ENCODE measurements at places on chromosomes 7 and 10.

GRCh38 chr10:91214911-91215310, 5.6 kb upstream of the PCGF5 start:
- DNase-seq: no peak

GRCh38 chr10:99779335-99779734, 3.1 kb upstream of the ABCC2 start:
- DNase-seq: no peak

DNA sequence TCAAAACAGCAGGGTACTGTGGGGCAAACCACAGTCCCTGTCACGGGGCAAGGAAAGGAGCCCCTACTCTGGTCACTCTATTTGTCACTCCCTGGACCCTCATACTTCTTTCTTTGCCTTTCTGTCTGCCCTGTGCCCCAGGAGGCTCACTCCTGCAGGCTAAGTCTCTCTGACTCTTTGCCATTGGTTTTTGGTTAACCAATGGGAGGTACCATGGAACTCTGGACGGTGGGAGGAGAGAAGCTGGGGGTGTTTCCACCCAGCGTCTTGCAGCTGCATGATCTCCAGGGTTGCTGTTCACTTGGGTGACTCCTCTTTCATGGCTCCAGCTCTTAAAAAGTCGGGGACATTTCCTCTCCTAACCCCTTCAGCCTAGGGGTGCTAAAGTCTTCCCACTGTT, 15.4 kb upstream of the EIF5AL1 start:
- DNase-seq: no peak

GRCh38 chr7:108584211-108584610, 14.5 kb downstream of the DNAJB9 start:
- DNase-seq: no peak

- DNase-seq: peak; percentile 91
Measured at GRCh38 chr7:135170274-135170997, at the start of gene CYREN. TSS of gene CYREN (minus strand) at chr7:135170707. CDS start at chr7:135168922, 1,785 bp downstream.

GRCh38 chr7:100093054-100093453, 4.3 kb downstream of the COPS6 start:
- no peak for DNase-seq

DNA sequence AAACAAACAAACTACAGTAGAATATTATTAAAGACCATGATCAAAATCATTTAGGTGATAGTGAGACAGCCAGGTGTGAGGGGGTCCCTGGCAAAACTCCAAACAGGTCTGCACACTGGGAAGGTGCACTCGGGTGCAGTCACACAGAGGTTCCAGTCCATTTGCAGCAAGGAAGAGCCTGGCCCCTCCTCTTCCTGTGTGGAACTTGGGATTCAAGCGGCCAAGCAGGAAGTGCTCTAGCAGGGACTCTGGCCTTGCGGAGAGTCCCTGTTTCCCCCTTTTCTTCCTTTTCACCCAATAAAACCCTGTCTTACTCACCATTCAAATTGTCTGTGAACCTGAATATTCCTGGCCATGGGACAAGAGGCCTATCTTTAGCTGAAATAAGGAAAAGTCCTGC, 181.8 kb downstream of the LRRTM3 start:
- no peak for DNase-seq

- no peak for DNase-seq
Measured at GRCh38 chr10:87829986-87830729, 12.1 kb upstream of the ATAD1 start.

GRCh38 chr10:109977382-109977806, 30.4 kb upstream of the ADD3 start:
- DNase-seq: no peak

DNA sequence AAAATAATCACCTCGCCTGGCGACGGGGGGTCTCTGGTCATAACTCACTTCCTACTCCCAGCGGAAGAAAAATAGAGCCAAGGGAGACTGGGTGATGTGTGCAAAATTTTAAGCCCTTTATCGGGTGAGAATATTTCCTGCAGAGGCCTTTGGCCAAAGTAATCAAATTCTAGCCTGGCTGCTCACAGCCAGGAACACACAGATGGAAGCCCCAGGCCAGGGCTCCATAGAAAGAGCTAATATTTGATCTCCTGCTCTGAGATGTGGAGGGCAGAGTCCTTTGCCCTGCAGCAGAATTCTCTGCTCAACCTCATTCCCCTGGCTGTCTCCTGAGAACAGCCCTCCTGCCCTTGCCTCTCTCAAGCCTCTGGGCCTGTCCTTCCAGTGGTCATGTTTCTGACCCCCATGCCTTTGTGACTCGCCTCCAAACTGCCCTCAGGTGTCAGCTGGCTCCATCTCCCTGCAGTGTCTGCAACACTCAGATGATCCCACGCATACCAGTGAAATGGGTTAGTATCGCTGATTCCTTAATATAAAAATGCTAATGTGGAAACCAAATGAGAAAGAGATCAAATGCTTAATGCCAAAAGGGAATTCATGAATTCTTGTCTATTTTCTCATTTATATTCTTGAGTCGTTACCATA, 34.5 kb downstream of the FRMD4A start:
- DNase-seq: no peak

- DNase-seq: no peak
Measured at GRCh38 chr10:92130622-92131274, 160.1 kb downstream of the CPEB3 start.

GRCh38 chr7:30206491-30206890, 71.7 kb downstream of the MTURN start:
- no peak for DNase-seq

GRCh38 chr10:25451401-25451800, 276.6 kb downstream of the GPR158 start:
- DNase-seq: no peak

GRCh38 chr10:116698364-116698763, 44.0 kb downstream of the HSPA12A start:
- no peak for DNase-seq

DNA sequence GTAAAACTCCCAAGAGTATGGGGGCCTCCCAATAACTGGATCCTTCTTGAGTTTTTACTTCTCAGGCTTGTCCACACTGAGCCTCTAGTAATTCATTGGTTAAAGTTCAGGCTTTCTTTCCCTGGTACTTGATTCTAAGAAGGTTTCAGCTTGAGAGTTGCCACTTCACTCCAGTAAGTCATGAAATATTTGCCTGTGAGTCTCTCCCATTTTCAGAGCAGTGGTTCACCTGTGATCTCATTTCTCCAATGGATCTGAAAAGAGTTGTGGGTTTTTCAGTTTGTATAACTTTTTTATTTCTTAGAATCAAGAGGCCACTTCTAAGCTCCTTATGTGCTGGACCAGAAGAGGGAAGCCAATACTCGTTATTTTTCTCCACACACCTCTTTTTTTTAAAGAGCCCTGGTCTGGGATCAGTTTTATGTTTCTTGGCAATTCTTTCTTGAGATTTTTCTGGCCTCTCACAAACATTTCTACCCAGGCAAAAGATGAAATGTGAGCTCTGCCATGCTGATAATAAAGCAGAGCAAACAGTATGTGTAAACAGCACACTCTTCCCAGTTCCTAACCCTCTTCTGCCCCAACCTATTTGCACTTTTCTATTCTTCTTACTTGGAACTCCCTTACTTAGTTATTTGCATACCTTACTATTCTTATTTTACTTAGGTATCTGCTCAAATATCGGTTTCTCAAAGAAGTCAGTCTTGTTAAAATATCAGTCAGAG, 983.4 kb downstream of the CCSER2 start:
- no peak for DNase-seq

- no peak for DNase-seq
Measured at GRCh38 chr7:90311175-90311574, 9.9 kb downstream of the FAM237B start.

- peak; percentile 24 for DNase-seq
Measured at GRCh38 chr10:110739811-110740271, 95.7 kb downstream of the RBM20 start.

DNA sequence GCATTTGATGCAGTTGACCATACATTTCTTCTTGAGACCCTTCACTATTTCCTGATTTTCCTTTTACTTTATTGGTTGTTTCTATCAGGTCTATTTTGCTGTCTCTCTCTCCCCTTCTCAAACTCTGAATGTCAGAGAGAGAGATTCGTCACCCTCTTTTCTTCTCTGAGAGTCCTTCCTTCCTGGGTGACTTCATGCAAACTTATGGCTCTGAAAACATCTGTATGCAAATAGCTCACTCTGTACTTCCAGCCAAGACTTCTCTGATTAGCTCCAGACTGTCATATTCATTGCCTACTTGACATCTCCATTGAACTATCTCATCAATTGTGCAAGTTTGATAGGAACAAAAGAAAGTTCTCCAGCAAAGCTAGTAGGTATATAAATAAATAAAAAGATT, 191.7 kb upstream of the KLF6 start:
- DNase-seq: no peak

DNA sequence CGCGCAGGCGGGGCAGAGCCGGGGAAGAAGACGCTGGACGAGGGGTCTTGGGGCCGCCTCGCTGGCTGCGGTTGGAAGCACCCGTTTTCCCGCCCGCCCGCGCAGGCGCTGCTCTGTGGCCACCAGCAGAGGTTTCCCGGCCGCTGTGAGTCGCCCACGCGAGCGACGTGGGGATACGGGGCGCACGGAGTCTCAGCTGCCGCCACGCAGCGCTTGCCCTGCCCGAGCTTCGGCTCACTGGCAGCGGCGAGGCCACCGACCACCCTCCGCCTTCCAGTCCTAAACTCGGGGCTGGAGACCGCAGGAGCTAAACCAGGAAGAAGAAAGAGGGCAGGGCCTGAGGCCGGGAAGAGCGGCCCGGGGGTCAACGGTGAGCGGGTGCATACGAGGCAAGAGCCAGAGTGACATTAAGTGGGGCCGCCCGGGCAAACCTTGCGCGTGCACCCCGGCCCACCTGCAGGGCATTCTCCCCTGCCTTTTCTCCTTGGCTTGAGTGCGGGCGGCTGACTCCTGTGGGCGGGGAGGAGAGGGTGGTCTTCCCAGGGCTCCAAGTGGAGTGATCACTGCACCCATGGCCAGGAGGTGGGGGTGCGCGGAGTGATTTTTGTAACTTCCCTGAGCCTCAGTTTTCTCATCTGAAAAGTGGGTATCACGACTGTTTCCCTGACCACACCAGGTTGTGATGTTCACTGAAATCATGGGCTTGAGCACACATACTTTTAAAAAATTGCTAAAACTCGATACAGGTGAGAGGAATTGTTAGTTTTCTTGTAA, 7.1 kb upstream of the EMX2 start:
- no peak for DNase-seq

DNA sequence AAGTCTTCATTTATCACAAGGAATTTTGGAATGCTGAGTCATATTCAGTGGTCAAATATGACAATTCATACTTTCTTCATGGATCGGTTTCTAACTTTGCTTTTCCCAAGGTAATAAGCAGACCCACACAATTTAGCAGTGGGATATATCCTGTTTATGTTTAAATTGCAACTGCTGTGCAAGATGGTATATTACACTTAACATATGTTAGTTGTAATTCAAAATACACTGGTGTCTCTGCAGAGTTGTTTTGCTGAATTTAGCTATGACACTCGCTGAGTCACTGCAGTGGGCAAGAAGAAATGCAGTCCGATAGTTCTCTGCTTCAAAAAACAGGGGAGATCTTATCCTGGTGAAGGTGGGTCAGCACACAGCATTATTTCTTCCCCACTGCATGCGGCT, 194.8 kb upstream of the PTN start:
- DNase-seq: no peak

GRCh38 chr7:51315393-51316261, 982 bp downstream of the COBL start:
- DNase-seq: no peak

DNA sequence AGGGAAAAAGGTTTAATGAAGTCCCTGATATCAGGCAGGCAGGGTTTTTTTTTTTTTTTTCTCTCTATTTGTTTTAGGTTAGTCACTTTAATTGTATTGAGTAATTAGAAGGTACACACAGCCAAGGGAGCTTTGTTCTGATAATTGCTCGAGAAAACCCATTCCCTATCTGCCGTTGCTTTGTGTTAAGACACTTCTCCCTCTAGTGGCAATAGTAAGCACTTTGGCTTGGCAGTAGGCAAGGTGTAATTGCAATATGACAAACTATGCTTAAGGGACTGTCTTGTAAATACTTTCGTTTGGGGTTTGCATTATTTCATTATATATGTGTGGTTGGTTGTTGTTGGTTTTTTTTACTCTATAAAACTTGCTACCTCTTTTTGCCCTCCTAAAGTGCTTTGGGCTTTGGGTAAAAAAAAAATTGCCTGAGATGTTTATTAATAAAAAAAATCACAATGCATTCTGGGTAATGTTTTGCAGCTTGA, 113.4 kb downstream of the BTRC start:
- DNase-seq: peak; percentile 56

DNA sequence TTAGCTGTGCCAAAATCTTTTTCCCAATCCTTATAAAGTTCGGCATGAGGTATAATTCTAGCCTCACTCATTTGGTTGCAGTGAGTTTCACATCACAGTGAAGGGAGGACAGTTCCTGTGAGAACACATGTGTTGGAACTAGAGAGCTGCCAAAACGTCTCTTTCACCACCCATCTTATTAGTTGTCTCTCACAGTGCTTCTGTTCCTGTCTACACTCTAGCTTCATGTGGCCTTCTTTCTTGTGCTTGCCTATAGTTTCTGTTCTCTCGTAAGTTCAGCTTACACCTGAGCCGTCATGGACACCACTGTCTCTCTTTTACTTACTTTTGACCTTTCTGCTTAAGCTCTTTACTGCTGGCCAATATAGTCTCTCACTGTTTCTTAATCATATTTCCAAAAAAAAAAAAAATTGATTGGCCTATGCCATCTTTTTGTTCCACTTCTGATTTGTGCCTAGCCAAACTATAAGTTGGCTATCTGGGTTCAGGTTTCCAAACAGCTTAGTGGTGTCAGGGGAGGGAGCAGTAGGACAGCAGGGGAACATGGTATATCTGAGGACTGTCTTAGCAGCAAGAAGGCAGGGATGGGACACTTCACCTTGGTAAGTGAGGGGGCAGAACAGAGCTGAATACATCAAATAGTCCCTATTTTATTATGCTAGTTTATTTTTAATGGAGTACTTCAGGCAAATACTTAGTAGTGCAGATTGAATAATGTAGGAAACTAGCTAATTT, 38.0 kb downstream of the ZNRF2 start:
- peak; percentile 39 for DNase-seq

- DNase-seq: no peak
Measured at GRCh38 chr10:86366902-86367151, 232 bp upstream of the GRID1 start.

DNA sequence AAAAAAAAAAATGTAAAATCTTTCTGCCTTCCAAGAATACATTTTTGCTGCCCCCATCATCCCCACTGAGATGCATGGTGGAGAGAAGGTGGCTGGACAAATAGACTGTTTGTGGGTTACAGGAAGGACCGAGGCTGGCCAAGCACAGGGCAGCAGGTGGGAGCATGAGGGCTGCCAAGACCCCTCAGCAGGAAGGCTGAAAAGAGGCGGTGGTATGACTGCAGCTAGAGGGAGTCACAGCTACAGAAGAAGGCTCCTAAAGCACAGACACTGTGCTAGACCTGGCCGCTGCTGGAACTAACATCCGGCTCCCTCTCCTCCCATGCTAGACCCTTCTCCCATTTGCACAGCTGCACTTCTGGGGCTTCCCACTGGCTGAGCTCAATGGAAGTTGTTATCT, 289.6 kb downstream of the TCERG1L start:
- no peak for DNase-seq

DNA sequence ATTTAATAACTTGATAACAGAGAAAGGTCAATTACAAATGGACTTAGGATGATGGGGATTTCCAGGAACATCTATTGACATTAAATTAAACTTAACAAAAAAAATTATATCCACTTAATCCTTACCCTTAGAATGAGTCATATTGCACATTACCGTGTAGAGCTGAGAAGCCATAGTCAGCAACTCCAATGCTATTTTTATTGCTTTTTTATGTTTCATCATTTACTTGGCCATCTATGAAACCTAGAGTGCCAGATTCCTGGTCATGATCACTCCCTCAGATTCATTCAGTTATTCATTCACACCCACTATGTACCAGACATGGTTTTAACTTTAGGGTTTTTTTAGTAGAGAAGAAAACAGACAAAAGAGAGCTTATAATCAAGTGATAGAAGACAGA, 1180.4 kb downstream of the CNTNAP2 start:
- no peak for DNase-seq
